ENCODE measurements at places on chromosomes 13 and 19.

DNA sequence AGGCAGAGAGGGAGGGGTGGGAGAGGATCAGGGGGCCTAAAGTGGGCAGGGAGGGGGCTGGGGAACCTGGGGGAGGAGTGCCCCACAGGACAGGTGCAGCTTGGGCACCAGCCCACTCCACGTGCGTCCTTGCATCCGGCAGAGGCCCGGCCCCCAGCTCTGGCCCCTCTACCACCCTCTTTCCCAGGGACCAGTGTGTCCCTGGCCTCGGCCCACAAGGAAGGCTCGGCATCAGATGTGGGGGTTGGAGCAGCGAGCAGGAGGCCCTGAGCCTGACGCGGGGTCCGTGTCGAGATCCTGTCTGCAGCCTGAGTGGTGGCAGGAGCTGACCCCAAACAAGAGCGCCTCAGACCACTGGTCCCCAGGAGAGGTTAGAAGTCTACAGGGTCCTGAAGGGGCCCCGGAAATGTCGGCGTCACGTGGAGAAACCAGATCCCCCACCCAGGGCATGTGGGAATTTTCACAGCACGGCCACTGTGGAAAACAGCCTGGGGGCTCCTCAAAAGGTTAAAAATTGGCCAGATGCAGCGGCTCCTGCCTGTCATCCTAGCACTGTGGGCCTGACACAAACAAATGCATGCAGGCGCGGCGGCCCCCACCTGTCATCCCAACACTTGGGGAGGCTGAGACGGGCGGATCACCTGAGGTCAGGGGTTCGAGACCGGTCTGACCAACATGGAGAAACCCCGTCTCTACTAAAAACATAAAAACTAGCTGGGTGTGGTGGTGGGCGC lies 21.5 kb downstream of the SHC2 start:
- no peak for DNase-seq

DNA sequence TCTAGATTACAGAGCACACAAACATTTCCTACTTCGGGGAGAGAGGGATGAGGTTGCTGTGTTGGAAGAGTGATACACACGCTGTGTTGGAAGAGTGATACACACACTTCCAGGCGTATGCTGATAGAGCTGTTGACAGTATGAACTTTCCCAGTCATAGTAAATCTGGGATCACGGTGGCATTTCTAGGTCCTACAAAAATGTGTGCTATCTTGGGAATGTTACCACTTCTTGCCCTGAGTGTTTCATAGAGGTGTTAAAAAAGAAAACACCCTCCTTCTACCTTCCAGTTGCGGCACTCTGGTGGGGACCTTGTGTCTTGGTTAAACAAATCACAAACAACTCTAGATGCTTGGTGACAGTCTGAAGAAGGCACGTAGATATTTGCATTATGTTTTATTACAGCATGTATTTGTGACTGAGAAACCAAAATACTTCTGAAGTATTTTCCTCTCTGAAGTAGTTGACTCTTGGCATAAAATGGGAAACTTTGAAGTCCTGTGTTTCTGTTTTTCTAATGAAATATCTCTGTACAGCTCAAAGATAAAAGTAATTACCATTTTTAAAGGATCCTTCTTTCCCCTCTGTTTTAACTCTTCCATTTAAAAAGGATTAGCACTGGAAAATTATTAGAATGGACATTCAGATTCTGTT lies 52.5 kb downstream of the ARHGAP35 start:
- no peak for DNase-seq

GRCh38 chr13:29733147-29733611 lies 117.2 kb downstream of the UBL3 start:
- no peak for DNase-seq

DNA sequence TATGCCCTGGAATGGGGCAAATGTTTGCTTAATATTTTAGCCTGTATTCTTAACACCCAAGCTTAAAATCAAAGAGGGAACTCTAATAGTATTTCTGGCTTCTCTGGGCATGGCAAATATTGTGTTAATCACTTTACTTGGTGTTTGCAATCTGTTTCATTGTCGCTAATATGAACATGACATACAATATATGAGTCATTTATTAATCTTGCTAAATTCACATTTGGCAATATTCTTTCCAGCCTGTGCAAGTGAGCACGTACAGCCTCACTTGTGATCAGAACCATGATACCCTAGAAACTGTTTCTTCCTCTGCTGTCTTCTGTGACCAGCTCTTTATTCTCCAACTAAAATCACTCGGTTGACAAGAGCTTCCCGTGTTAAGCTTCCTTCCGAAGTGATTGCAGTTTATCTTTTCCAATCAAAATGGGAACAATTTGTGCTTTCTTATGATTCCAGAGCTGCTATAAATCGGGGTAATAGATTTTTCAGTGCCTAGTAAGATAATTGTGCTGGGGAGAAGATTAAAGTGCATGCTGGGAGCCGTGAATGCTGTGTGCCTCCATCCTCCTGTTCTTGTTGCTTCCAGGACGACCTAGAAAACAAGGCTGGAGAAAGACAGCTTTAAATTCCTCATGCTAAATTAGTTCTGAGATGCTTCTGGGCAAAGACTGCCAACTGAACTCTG lies 153.0 kb upstream of the TMTC4 start:
- no peak for DNase-seq

DNA sequence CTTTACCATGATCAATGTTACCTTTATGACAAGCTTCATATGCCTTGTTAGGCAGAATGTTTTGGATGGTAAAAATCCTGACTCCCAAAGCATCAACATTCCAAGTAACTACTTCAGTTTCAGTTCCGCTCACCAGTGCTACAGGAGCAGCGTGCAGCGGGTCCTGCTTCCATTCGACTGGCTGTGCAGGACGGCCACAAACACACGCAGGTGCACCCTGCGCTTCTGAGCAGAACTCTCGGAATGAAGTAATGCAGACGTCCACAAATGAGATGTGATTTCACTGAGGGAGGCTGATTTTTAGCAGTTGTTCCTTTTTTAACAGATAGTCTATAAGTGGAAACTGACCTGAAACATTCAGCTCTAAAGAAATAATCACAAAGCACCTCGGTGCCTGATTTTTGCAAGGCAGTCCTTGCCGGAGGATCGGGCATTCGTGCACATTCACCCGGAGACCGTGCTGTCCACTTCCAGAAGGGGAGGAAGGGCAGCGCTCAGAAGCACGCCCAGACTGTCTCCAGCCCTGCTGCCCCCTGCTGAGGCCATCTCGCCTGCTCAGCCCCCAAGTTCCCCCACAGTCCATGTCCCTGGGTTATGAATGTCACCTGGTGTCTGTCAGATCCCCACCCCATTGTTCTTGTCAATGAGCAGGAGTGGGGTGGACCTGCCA lies 85.8 kb downstream of the RAB20 start:
- DNase-seq, result no peak
